ENCODE measurements at places on chromosomes 7 and 10.

GRCh38 chr10:113148901-113149300 lies 198.9 kb downstream of the TCF7L2 start:
- no peak for DNase-seq

DNA sequence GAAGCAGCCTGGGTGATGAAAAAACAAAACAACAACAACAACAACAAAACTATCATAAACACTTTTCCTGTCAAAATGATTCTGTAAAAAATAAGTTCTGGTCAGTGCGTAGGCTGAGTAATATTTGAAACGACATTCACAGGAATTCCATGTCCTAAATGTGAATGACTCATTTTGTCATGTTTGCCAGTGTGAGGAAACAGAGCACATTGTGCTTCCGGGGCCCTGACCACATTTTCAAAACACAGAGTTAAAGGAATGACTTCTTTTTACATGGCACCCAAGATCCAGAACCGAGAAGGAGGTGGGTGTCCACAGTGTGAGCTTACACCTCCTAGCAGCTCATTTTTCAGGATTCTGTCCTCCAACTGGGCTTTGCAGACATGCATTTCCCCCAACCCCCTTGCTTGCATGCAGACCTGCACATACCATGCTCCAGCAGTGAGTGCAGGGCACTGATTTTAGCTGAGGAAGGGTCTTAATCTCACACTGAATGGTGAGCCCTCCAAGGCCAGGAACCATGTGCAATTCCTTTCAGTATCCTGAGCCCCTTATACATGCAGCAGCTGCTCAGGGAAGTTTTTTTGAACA lies 3.0 kb downstream of the CLRN3 start:
- no peak for DNase-seq

DNA sequence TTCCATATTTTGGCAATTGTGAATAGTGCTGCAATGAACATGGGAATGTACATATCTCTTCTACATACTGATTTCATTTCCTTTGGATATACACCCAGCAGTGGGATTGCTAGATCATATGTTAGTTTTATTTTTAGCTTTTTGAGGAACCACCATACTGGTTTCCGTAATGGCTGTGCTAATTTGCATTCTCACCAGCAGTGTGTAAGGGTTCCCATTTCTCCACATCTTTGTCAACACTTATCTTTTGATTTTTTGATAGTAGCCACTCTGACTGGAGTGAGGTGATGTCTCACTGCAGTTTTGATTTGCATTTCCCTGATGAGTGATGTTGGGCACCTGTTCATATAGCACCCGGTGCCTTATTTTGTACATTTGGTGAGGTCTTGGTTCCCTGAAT lies 519.6 kb downstream of the REEP3 start:
- no peak for DNase-seq

- no peak for DNase-seq
Observed at GRCh38 chr7:37944737-37945054, 24.3 kb downstream of the EPDR1 start.

- DNase-seq, result no peak
Observed at GRCh38 chr10:99843310-99843709, 60.9 kb downstream of the ABCC2 start.

DNA sequence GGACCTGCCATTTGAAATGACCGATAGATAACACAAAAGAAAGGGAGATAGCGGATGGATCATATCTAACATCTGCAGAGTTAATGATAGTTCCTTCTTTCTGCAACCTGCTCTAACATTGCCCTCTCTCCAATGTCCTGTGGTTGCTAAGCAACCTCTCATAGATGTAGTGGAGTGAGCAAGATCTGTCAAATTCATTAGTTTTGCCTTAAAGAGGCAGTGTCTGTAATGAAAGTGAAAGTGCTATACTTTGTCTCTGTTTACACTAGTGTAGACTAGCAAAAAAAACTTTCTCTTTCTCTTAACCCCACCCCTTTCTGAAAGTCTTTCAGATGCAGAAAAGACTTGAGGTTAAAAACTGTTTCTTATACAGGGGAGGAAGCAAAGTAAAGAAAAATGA lies 1196.9 kb downstream of the SORCS3 start:
- no peak for DNase-seq

DNA sequence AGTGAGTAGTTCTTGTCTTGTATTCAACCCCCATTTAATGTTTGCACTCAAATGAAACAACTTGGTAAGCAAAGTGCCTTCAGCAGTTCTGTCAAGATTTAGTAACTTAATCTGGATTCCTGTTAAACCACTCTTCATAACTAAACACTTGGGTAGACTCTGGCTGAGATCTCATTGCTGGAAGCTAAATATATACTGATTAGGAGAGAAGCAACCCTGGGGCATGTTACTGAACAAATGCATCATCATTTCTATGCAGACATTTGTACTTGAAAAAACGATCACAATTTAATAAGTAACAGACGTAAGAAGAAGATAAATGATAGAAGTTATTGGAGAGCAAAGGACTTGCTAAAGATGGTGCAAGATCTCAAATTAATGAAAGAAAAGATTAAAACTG lies 308.4 kb upstream of the POM121L12 start:
- no peak for DNase-seq

- DNase-seq, result no peak
Observed at GRCh38 chr7:135348493-135348892, 114.9 kb downstream of the STRA8 start.

DNA sequence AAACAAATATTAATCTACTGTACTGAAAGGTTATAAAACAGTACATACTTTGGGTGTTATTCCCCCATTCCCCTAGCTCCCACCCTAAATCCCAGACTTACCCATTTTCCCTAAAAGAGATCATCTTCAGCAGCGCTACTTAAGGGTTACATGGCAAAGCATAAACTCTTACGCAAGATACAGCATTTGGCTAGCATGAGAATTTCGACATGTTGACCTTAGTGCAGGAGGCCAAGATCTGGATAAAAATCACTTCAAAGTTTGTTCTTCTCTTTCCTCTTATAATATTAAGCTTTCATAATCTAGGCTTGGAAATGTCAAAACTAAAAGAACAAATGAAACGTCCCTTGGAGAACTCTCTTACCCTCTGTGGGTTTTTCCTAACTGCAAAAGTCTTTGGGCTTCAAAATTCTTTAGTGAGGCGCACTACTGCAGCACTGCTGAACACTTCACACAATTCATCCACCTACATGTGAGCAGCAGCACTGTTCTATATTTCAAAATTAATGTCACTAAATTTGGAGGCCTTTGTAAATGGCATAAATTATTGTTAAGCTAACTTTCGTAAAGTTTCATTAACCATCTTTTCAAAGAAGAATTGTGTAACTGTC lies 59.5 kb upstream of the PDLIM1 start:
- no peak for DNase-seq

DNA sequence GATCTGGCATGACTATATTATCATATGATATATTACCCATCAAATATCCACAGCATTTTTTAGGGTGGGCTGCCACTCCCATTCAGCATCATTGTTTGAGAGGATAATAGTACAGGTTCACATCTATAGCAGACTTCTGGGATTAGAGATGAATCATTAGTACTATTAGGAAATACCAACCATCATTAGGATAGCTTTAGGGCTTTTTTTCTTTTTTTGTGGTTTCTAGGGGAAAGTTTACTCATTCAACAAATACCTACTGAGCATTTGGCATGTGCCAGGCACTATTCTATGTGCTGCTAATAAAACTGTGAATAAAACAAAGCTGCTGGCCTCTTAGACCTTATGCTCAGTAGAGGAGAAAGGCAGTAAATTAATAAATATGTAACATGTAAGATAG lies 40.6 kb downstream of the NHLRC2 start:
- DNase-seq, result no peak

GRCh38 chr7:82384051-82384464 lies 59.5 kb downstream of the CACNA2D1 start:
- DNase-seq, result no peak

- no peak for DNase-seq
Observed at GRCh38 chr7:98833022-98833421, 36.8 kb downstream of the TMEM130 start.

GRCh38 chr7:68888971-68889385 lies 709.3 kb upstream of the AUTS2 start:
- DNase-seq, result no peak

DNA sequence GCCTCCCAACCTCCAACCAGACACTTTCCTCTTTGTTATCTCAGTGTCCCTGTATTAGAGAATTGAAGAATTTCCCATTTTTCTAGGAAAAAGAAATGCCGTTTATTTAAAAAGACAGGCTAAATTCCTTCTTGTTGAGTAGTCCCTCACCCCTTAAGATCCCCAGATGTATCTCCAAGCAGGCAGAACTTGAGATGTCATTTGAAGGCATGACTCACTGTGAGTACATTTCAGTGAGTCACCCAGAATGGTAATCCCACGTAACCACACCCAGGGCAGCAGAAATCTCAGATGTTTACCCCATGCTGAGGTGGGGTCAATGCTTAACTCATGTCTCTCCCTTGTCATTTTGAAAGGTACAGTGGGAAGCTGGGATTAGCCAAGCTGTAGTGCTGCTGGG lies 4.4 kb downstream of the ZNF655 start:
- peak; percentile 71 for DNase-seq

GRCh38 chr7:151877911-151878835 lies 1.3 kb upstream of the PRKAG2 start:
- DNase-seq, result no peak

- DNase-seq, result no peak
Observed at GRCh38 chr7:157125376-157126223, 13.1 kb upstream of the UBE3C start.

- DNase-seq, result no peak
Observed at GRCh38 chr10:75613685-75614504, 182.5 kb downstream of the LRMDA start.

DNA sequence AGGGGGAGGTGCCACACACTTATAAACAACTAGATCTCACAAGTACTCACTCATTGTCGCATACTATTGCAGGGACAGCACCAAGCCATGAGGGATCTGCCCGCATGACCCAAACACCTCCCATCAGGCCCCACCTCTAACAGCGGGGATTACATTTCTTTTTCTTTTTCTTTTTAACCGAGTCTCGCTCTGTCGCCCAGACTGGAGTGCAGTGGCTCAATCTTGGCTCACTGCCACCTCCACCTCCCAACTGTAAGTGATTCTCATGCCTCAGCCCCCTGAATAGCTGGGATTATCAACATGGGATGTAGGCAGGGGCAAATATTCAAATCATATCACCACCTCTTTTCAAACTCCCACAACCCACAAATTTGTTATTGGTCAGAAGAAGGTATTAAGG lies 76.7 kb downstream of the SKAP2 start:
- no peak for DNase-seq

DNA sequence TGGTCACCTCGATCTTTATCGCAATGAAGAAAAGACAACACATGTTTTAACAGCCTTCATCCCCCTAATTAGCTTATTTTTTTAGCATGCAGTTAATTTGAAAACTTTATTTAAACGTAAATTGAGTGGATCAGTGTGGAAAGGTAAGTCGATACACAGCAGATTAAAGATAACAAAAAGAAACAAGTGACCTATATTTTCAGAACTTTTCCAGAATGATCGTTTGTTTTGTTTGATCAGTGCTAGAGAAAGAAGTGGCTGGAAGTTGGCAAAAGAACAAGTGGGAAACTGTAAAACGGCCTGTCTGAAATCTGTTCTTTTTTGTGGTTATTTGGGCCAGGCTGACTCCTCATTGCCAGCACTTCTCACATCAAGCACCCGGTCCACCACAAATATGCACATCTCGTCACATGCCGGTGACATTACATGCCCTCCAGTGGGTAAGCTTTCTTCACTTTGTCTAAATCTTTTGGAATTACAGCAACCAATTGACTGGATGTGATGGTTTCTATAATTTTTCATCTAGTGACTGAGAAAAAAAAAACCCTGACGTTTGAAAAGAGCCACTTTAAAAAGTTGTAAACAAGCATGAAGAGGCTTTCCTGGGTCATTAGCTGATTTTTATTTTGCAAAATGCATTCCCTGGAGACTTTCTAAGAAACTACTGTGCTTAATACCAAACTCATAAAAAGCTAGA lies 33.2 kb downstream of the C7orf33 start:
- no peak for DNase-seq

DNA sequence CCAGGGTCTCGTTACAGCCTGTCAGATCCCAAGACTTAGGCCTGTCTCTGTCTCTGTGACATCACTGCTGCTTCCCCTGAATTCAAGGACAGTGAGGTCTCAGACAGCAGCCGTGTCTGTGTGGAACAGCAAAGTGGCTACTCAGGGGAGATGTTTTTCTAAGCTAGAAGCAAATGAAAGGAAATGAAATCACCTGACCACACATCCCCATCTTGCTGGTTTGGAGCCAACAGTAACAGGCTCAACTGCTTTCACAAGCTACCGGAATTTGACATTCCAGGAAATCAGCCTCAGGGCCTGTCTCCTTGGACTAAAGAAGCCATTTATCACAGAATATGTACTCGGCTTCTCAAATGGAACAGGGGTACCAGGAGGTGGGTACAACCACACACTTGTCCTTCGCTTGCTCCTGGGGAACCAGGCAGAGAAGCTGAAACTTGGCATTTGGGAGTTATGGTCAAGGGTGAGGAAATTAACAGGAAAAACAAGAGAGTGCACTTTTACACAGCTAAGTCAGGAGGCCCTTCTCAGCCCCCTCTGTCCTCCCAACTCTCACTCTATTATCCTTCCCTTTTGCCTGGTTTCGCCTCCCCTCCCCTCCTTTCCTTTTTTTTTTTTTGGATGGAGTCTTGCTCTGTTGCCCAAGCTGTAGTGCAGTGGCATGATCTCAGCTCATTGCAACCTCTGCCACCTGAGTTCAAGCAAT lies 73.2 kb downstream of the SPDYE5 start:
- DNase-seq, result no peak

DNA sequence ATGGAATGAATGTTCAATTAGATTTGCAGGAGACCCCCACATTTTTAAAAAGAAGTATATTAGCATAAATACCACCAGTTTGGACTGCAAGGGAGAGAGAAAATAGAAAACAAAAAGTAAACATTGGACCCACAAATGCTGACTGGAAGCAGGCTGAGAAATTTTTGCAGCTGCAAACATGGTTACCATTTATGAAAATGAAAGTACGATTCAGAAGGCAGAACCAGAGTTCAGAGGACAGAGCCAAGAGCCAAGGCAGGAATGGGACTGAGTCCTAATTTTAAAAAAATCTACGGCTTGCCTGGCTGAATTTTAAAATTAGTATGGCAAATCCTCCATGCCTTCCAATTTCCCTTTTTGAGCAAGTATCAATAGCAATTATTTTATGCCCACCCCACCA lies 74.6 kb upstream of the NPS start:
- no peak for DNase-seq

DNA sequence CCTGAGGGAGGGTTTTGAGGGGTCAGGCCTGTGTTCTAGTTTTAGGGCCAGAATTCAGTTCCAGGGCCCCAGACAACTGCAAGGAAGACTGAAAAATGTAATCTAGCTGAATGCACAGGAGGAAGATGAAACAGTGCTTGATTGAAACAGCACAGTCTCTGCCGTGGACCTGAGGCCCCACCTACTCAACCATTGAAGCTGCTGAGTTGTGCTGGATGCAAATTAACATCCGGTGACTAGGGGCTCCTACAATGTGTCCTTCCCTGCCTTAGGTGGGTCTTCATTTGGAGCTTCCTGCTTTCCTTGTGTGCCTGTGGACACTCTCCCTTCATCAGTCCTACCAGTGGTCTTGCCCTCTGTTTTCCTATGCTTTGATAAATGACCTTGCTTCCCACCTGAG lies 5.7 kb downstream of the GLRX3 start:
- DNase-seq, result no peak

Measured in hematopoietic multipotent progenitor cell treated with erythropoietin and hydrocortisone succinate and interleukin-3 and kit ligand, for 15 days (in vitro differentiated cells).